Stimulated activated CD8-positive, alpha-beta memory T cell treated with anti-CD3 and anti-CD28 coated beads, Interleukin-4, amount 100 ng/mL, for 1 hour (primary cell): ENCODE measurements at places on chromosomes 5 and 9.

DNA sequence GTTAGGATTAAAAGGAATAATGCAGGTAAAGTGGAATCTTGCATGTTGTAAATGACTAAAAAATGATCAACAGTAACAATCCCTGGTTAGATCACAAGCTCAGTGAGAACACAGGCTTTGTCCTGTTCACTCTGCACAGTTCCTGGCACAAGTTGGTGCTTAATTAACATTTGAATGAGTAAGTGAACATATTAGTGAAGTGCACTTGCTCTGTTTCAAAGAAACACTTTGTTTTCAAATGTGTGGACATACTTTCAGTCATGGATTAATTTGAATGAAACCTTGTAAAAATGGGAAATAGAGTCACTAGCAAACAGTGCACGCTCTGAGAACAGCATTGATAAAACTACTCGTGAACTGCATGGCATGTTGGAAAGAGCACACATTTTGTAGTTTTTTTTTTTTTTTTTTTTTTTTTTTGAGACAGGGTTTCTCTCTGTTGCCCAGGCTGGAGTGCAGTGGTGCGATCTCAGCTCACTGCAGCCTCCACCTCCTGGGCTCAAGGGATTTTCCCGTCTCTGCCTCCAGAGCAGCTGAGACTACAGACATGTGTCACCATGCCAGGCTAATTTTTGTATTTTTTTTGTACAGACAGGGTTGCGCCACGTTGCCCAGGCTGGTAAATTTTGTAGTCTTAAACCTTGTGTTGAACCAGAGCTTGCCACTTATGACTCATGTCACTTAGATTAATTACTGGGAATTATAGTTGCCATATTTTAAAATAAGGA is 159.9 kb downstream of the LURAP1L start:
- no peak for DNase-seq

DNA sequence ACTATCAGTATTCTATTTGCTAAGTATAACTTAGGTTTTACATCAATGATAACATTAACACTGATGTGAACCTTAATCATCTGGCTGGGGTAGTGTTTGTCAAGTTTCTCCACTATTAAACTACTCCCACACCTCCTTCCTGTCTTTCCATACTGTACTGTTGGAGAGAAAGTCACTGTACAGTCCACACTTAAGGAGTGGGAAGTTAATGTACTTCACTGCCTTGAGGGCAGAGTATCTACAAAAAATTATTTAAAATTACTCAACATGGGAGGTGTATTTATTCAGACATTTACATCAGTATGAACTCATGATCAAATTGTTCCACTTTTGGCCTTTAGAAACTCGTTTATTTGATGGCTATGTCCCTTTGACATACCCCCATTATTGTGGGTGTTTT is 11.9 kb downstream of the UHRF2 start:
- DNase-seq, result no peak

DNA sequence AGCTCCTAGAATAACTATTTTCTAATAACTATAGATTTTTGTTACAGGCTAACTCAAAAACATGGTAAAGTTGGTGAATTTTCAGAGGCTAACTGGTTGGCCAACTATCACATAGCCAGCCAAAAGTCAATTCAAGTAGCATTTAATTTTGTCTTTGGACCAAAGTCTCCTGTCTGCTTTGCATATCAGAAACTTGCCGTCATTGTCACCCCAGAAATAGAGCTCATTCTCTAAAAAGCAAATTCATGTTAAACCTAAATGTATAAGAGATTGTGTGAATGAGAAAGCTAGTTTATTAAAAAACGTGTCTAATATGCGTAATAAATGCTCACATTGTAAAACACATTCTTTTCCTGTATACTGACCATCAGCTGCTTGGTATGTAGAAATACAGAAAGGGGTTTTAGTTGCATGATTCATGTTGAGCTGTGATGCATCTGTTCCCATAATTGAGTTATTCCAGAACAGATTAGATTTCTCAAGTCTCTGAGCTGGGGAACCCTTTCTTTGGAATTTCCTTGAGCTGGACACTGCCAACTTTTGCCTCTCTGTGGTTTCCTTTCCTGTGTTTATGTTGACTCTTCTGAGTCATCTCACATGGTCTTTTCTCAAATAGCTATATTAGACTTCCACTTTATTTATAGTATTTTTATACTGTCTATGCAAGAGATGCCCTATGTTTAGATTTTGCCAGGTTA is 7.3 kb downstream of the SRFBP1 start:
- DNase-seq, result no peak

- no peak for DNase-seq
Measured at GRCh38 chr5:135645336-135646180, 66.8 kb upstream of the CXCL14 start.

DNA sequence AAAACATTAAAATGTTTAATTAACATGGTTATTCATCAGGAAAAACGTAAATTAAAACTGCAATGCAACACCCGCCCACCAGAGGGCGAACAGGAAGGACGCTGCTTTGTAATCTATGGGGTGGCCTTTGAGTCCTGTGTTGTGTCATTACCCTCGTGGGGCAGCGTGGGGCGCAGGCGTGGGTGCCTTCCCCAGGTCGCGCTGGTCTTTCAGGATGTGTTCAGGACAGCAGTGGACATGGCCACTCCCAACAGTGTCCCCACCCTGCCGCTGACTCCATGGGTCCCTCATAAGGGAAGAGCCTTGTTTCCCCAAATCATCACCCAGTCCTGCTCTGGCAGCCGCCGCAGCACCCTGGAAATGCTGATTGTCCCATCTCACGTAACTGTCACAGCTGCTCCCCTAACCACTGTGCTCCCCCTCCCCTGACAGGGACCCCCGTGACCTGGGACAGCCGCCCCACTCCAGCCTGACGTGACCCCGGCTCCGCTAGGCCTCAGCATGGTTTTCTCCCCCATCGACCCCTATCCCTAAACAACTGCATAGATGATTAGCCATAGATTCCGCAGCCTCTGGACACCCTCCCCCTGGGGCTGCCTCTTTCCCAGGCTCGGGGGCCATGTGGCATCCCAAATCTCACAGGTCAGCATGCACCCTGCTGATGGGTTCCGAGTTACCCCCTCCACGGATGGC is 36.4 kb downstream of the GLT6D1 start:
- DNase-seq, result peak; percentile 27

- no peak for DNase-seq
Measured at GRCh38 chr9:130333041-130333711, 67.6 kb downstream of the HMCN2 start.

GRCh38 chr5:109880907-109881685 is 191.4 kb downstream of the MAN2A1 start:
- no peak for DNase-seq

GRCh38 chr9:95025213-95026147 is 292.0 kb downstream of the FANCC start:
- DNase-seq, result no peak

- DNase-seq, result no peak
Measured at GRCh38 chr9:108933231-108933717, 650 bp downstream of the ELP1 start.

DNA sequence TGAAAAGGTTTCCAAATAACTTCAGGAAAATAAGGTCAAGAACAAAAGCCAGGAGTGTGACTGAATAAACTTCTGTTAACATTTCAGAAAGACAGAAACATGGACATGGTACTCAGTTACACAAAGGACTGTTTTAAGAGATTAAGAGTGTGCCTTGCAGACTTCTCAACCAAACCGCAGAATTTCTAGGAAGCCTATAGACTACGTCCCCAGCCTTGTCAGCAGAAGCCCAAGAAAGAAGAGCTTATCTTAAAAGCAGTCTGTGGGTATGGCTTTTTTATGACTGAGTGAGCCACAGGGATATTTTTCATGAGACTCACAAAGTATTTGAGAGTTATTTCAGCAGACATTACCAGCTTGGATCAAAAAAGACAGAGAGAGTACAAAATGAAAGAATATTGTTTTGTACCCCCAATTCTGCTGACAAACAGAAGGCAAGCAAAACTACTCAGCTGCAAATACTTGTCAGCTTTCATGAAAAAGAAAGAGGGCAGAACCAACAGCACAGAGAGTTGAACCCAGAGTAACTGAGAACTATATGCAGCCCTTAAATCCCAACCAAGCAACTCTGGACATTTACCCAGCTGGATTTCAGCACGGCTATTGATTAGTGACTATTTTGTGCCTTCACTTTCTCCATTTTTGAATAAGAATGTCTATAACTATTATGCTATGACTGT is 711.0 kb upstream of the CTNND2 start:
- no peak for DNase-seq

GRCh38 chr9:124863371-124863871 is 1.5 kb downstream of the ARPC5L start:
- no peak for DNase-seq

DNA sequence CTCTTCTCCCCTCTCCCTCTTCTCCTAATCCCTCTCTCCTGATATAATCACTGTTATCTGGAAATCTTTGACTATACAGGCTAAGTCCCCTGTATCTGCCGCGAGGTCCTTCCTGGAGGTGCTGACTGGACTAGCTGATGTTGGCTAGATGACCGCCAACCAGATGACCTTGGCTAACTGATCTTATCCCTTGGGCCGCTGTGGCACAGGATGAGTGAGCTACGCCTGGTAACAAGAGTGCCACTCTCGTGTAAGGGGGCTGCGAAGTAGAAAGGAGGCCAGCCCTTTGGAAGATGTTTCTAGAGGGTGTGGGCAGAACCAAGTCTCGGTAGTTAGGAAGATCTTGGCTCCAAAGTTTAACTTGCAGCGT is 345 bp upstream of the PRRC1 start:
- DNase-seq, result no peak

DNA sequence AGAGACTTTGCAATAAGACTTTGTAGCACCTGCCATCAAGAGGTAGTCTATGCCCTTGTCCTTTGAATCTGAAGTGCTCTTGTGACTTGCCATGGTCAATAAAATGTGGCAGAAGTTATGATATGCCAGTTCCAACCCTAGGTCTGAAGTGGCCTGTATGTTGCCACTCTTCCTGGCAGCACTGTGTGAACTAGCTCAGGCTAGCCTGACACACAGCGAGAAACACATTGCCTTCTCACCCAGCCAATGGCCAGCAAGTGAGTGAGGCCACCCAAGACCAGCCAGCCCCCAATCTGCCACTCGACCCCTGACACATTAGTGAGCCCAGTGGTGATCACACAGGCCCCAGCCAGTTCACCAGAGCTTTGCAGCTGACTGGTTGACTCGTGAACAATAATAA is 52.7 kb upstream of the OSMR start:
- no peak for DNase-seq

DNA sequence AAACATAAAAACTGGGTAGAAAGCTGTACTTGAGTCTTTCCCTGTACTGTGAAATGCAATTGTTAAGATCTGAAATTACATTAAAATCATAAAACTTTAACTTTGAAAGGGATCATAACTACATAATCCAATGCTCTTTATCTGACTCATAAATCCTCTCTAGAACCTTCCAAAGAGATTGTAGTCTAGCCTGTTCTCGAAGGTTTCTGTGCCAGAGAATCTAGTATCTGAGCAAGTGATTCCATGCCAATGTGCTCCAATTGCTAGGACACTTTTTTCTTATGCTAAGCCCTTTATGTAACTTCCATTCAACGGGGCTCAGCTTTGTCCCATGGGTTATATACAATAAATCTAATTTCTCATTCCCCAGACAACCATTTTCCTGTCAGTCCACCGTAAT is 21.1 kb downstream of the DDX31 start:
- DNase-seq, result no peak
